ENCODE measurements at places on chromosomes 7 and 10.

DNA sequence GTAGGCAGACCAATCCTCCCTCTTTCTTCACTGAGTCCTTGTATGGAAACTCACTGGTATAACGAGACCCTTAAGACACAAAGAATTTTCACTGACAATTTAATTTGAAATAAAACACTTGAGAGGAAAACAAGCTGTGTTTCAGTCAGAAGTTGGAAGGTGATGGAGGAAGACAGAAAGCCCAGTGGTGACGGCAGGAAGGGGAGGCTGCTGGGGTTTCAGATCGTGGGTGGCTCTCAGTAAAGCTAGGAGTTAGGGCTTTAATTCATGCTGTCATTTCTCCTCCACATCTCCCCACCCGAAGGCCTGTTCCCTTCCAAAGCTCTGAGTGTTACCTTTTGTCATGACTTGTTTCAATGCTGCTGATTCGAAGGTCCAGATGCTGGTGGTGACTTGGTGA is 605.2 kb upstream of the DPP6 start:
- DNase-seq = no peak

DNA sequence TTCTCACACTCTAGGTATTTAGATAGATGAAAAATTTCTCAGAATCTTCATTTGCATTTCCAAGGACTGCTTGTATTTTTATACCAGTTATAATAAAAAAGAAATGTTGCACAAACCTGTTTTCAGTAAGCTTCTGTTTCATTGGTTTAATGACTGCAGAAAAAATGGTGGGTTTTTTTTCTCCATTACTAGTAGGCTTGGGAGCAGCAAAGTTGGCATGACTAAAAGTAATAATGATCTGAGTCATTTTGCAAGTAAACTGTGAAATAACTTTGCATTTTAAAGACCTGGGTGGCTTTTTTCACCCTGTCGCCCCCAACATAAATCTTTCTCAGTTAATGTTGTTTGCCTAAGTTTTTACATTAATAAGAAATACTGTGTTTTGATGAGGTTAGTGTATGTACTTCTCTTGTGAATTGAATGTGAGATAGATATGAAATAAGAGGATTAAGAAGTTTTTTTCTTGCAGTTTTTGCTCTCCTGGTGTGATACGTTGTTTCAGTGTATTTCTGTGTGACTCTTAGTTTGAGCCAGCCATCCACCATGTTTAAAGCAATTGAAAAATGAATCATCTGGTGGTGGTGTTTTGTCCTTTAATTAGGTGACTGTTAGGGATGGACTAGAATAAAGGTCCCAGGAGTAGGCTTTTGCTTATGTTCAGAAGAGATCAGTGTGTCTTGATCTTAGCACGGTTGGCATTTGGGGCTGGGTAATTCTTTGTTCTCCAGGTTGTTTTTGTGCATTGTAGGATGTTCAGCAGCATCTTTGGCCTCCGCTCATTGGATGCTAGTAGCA is 1.8 kb downstream of the GNAI1 start:
- peak; percentile 63 for DNase-seq

DNA sequence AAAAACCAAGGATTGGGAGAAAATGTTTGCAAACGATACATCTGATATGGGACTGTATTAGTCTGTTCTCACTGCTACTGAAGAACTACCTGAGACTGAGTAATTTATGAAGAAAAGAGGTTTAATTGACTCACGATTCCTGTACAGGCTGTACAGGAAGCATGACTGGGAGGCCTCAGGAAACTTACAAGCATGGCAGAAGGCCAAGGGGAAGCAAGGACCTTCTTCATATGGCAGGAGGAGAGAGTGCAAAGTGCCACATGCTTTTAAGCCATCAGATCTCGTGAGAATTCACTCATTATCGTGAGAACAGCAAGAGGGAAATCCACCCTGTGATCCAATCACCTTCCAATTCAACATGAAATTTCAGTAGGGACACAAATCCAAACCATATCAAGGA is 11.0 kb downstream of the ZNF713 start:
- DNase-seq = no peak

DNA sequence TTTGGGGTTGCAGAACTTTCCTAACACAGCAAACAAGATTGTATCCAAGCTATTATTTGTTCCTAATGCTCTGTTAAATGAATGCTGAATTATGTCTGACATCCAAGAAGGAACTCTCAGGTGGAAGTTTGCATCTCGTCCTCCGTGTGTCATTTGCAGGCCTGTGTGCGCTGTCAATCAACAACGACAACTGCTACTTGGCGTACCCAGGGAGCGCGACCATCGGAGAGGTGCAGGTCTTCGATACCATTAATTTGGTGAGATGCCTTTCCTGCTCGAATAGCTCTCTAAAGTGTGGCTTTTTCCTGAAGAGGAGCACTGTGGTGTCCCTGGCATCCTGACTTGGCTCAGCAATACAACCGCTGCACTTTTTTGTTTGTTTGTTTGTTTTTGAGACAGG is 26.9 kb downstream of the WIPI2 start:
- DNase-seq = no peak

GRCh38 chr10:51806079-51806835 is 106.9 kb upstream of the CSTF2T start:
- DNase-seq = peak; percentile 37

DNA sequence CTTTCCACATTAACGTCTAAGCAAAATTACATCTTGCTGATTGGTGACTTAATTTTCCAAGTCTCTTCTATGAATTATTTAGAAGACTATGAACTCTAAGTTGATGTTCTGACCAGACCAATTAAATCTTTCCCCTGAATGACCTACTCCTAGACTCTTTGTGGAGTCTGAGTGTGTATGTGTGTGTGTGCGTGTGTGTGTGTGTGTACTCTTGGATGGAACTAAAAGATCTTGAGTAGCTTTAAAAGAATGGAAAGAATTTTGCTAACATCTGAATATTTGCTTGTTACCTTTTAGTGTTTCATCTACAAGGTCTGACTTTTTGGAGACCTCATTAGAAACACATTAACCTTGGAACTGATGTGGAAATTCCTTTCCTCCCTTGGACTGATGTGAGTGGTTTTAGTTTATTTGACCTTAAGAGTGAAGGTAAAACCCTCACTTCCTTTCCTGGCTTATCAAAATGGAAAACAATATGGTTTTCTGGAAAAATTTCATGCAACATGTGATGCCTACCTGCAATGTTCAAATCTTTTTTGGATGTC is 257.1 kb downstream of the GATA3 start:
- no peak for DNase-seq

DNA sequence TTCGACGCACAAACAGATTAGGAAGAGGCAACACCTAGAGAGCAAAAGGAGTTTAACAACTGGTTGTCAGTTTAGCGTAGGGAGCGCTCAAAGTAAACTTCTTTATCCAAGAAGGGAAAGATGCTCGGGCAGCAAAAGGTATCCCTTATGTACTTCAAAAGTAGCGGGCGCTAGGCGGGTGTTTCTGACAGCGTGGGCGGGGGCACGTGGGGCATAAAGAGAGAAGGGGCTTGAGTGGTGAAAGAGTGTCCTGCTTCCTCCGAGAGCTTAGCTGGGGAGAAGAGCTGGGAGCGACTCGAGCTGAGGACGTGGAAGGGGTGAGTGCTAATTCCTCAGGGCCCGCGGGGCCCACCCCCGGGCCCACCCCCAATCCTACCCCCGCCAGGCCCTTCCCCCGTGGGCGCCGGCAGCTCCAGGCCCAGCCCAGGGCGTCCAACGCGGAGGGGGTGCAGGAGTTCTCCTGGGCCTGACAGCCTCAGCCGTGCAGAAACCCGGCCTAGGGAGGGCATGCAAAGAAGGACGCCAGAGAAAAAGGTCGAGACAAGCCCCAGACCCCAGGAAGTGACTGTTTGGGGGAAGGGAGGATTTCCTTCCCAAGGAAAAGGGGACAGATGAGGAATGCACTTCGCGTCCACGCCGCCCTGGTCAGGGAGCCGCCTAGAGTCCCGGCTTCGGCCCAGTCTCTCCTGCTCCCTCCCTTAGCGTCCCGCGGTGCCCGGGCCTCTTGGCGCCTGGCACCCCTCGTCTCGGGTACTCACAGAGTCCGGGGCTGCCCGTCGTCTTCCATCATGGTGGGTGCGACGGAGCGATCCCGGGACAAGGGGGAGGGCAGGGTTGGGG is 868 bp downstream of the TIAL1 start:
- peak; percentile 58 for DNase-seq

GRCh38 chr10:10873289-10873688 is 144.4 kb upstream of the CELF2 start:
- DNase-seq = no peak

DNA sequence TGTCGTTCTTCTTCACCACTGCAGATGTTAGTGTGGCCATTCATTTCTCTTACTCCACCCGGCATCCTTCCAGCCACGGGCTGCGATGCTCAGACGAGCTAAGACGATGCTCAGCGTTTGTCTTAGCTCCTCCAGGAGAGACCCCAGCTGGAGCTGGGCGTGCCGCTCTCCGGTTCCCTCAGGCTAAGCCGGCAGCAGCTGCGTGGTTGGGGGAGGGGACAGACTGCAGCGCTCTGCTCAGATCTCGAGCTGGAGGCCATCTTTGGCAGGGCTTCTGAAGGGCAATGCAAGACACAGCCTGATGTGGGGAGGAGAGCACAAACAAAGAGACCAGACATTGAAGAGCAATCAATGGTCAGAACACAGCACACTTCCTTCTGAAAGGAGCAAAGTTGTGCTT is 4.8 kb downstream of the INA start:
- DNase-seq = peak; percentile 11

DNA sequence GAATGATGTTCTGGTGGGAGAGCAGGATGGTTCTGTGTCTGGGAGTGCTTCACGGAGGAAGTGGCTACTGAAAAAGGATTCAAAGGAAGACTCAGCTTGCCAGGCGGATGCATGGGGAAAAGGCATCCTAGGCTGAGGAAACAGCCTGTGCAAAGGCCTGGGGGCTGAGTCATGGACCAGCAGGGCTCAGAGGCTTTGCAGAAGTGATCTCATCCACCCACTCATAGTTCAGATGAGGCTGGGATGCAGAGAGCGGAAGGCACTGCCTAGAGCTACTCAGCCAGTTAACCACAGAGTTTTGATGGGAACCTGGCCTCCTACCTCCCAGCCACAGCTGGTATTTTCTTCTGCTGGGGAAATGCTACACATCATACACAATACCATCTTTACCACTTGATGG is 15.8 kb upstream of the ADAMTS14 start:
- peak; percentile 100 for DNase-seq

DNA sequence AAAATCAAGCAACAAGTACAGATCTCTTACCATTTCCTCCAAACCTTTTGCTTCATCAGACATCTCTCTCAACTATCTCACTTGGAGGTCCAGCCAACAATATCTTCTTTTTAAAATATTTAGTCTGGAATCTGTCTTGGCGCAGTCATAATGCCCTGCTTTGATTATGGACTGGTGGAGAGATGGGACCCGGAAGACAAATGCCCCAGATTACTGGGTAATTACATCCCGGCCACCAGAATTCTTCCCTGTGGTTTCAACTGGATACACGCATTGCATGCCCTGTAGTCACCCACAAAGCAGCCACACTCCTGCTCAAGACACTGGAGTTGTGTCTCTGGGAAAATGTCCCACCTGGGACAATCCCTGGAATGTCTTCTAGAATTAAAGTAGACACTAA is 65.5 kb downstream of the BPGM start:
- DNase-seq = peak; percentile 90

DNA sequence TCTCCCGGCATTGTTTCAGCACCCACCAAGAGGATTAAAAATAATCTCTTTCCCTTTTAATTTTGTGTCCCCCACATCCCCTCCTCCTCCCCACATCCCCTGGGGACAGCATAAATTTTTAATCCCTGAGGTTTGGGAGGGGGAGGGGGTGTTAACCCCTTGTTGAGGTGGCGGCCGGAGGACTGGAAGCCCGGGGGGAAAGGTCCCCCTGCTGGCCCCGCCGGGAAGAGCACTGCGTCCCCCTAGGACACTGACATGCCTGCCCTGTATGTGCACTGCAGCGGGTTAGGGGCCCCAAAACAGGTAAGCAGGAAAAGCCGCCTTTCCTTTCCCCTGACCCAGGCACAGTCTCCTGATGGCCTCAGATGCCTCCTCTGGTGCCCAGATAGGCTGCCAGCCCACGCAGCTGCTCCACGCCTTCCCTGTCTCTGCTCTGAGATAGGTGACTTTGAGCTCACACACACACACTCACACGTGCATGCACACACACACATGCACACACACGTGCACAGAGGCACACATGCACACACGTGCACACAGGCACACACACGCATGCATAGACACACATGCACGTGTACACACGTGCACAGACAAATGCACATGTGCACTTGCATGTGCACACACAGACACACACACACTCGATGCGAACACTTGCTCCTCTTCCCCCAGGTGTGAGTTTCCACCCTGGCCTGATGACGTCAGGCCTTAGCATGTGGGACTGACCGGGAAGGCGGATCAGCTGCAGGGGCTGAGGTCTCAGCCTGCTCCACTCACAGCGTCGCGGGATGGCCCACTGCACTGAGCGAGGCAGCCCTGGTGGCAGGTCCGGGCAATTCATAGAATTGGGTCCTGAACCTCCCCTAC is 12.3 kb downstream of the CNPY1 start:
- peak; percentile 13 for DNase-seq

- DNase-seq = no peak
These were observed 4.2 kb upstream of the OPN4 start for GRCh38 chr10:86650151-86650550.

DNA sequence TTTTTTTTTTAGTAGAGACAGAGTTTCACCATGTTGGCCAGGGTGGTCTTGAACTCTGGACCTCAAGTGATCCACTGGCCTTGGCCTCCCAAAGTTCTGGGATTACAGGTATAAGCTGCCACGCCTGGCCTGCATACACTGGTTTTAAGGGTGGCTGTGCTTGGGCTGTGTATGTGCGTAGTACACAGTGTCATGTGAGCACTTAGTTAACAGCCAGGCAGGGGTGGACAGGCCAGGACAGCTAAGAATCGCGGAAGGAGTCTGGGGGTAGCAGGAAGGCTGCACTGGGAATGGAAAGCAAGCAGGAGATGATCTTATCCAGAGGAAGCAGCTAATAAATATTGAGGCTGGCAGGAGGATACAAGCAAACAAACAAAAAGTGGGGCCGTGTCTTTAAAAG is 380.0 kb upstream of the GALNT17 start:
- DNase-seq = no peak

DNA sequence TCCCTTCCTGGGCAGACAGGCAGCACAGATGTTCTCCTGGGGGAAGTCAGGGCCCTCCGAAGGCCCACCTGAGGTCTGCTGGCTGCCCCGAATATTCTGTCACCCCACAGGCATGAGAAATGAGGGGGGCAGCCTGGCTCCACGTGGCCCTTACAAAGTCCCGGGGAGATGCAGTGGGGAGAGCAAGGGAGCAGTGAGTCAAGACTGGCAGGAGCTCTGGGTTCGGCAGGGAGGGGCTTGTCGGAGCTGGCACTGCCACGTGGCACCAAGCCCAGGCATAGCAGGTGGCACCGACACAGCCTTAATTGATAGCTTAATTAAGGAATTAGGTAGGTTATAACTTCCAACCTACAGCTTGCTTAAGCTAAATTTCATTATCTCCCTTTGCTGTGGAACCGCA is 163.9 kb downstream of the USP6NL start:
- no peak for DNase-seq

GRCh38 chr7:152760854-152761748 is 1.5 kb downstream of the ACTR3B start:
- peak; percentile 82 for DNase-seq

- DNase-seq = peak; percentile 99
These were observed 31.5 kb upstream of the SMNDC1 start for GRCh38 chr10:110336111-110336721.

GRCh38 chr7:27244488-27245123 is 2.0 kb downstream of the EVX1 start:
- no peak for DNase-seq

Data from EH (cell line).